Pancreas (tissue), 10 donors: ENCODE measurements at places on chromosomes 6 and 20.

DNA sequence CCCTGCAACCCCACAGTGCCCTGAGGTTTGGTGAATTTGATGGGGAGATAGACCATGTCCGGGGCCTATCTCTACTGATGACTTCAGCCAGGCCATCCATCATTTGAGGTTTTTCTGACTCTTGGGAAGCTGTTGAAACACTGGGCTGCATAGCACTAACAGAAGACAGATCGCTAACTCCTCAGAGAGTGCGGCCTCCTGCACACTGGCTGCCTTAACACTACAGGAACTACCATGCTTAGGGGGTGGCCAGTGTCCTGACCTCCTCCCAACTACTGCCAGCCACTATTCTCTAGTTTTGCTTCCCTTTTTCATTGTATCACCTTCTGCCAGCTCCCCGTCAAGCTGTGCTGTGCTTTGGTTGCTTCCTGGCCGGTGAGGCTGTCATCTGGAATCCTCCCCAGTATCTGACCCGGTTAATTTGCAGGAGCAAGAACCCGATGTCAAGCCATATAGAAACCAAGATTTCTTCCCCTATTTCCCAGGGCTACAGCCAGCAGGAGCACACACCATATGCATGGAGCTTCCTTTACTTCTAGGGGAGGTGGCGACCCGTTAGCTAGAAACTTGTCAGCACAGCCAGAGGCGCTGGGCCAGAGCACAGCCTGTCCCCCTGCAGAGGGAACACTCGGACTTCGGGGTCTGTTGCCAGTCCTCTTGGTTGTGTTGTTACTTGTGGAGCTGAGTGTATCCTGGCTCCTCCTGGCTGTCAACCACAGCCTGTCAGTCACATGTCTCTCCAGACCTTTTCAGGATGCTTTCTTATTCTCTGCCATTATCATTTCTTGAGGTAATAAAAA lies 57.3 kb upstream of the TRAF3IP2 start:
- DNase-seq: no peak

- DNase-seq: no peak
Measured at GRCh38 chr6:137373296-137373695, 120.9 kb downstream of the OLIG3 start.

DNA sequence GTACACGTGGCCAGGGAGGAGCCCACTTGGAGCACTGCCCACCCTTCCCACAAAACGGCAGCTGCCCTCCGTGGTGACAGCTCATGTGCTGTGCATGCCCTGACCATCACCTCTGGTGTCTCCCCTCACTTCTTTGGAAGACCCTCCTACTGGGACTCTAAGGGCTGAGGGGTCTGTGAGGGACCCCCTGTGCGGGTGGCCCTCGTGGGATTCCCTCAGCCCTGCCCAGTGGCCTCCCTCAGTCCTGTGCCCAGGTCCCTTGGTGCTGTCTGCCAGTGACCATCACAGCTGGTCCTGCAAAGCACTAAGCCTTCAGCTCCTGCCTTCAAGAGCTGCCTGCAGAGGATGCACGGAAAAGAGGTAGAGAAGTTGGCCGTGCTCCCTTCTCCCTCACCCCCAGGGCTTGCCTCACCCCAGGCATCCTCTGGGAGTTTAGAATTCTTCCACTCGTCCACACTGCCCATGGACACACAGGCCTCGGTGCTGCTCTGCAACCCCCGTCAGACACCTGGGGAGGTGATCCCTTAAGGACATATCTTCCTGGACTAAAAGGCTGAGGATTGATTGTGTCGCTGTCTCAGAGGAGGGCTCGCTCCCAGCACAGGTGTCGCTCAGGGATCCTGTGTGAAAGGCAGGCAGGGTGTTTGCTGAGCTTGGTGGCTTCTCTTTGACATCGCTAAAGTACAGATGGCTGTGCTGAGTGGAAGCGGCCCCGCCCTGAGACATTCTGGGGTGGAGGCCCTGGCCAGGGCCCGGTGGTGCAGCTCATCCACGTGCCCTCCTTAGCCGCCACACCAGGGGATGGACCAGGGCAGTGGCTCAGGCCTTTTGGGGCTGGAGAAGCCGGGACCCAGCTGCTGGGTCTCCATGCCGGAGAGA lies 119.5 kb upstream of the FRMD1 start:
- DNase-seq: no peak

- DNase-seq: no peak
Measured at GRCh38 chr6:31513456-31514165, 15.2 kb upstream of the MCCD1 start.

DNA sequence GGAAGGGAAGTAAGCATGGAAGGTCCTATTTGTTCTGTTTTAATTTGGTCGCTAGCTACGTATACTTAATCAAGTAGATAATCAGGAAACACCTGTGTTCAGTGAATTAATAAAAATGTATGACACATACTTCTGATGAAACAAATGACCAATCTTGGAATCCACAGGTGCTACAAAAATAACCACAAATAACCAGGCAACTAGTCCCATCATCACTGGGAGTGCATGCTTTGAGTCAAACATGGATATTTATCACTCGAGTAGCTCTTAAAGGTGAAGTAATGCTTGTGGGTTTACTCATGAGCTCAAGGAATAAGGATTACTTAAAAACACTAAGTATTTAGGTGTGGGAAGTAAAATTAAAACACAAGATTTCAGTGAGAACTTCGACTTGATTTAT lies 285.6 kb upstream of the ID4 start:
- DNase-seq: no peak

GRCh38 chr20:859751-860231 lies 26.3 kb downstream of the FAM110A start:
- no peak for DNase-seq

GRCh38 chr20:45308117-45308778 lies at the start of gene MATN4:
MATN4 (minus strand) TSS chr20:45308299; CDS start chr20:45305582, 2,717 bp downstream.
- peak; percentile 86 for DNase-seq

DNA sequence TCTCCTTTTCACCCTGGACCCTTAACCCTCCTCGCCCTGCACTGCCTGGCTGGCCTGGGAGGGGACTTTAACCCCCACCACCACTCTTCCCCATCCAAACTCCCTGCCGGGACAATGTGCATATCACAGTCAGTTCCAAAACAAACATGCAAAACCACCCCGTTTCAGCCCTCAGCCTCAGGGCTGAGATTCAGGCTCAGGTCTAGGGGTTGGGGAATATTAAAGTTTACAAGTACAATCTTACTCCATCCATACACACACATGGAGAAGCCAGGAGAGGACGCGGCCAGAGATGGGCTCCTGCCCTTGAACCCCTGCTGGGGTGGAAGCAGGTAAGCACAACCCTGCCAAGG lies 534 bp downstream of the KIAA1755 start:
- no peak for DNase-seq

DNA sequence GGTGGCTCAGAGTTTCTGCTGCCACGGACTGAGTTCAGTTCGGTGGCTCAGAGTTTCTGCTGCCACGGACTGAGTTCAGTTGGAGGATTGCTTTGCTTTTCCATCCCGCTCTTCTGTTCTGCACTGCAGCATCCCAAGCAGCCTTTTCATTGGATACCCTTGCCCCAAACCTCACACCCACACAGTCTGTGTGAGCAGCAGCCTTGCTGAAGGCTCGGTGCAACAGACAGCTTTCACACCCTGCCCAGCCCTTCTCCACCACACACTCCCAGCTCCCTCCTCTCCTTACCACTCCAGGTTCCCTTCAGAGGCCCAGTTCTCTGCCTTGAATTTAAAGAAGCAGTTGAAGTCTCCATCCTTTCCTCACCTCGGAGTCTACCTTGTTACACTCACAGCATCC lies 52.5 kb upstream of the CHD6 start:
- no peak for DNase-seq

DNA sequence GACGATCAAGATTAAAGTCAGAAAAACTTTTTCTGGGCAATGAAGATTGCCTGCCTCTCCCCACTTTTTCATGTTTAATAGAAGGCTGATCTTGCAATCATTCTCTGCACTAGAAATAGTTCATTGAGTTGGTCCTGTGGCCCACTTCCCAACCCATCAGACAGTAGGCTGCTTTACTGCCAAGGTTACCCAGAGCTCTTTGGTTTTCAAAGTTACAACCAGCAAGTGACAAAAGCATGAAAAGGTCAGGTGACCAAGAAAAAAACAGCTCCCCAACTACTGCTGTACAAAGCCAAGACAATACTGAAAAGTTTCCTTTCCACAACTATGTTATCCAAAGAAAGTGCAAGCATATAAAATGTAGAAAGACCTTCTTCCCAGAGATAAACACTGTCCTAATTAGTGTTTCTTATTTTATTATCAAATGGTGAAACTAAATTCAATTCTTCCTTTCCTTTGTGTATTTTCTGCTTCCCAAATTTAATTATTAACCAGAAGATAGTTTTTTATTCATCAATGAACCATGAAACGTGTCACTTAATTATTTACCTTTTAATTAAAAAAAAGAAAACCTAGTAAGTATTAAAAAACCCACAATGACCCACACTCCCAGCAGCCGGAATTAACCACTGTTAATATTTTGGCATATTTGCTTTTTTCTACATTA lies 16.6 kb downstream of the DNAAF9 start:
- no peak for DNase-seq

GRCh38 chr20:22833851-22834250 lies 201.3 kb upstream of the SSTR4 start:
- DNase-seq: no peak

GRCh38 chr20:848193-848592 lies 14.7 kb downstream of the FAM110A start:
- no peak for DNase-seq

GRCh38 chr20:55616367-55616766 lies 389.0 kb downstream of the CBLN4 start:
- no peak for DNase-seq

- DNase-seq: peak; percentile 33
Measured at GRCh38 chr20:25136643-25137559, 55.0 kb upstream of the VSX1 start.

- DNase-seq: no peak
Measured at GRCh38 chr6:54266400-54266923, 41.8 kb upstream of the TINAG start.

DNA sequence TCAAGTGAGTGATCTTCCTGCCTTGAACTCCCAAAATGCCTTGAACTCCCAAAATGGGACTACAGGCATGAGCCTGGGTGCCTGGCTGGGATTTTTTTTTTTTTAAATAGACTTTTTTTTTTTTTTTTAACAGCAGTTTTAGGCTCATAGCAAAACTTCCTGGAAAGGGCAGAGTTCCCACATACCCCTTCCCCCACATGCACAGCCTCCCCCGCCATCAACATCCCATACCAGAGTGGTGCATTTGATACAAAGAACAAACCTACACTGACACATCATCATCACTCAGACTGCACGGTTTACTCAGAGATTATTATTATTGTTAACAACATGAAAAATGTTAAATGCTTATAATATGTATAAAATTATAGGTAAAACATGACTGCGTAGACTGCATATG lies 26.0 kb downstream of the UQCC1 start:
- DNase-seq: no peak

DNA sequence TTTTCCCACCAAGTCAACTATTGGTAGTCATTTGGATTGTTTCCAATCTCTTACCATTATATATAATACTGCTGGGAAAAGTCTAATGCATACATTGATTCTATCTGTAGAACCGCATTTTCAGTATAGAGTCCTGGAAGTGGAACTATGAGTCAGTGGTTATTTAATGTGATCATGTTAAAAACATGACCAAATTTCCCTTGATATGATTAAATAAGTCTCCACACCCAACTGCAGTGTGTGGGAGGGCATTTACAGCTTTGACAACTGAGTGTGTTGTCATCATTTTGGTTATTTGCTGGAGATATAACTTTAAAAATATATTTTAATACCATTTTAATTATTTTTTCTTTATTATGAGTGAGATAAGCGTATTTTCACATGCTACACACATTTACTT lies 1027.6 kb downstream of the EYS start:
- DNase-seq: no peak

DNA sequence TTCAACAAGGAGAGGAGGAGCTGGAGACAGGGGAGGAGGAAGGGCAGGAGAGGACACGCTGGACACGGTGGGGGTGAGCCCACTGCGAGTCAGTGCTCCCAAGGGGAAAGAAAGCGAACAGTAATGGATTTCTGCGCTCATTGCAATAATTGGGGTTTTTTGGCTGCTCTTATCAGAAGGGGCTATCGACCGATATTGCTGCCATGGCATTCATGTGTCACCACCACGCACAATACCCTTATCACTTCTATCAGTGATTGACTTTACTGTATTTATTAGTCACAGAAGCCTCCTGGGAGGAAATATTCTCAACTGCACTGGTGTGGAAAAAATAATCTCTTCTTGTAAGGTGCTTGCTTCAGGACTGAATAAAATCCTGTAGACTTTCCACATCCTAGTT lies 55.8 kb downstream of the CEP43 start:
- DNase-seq: no peak

DNA sequence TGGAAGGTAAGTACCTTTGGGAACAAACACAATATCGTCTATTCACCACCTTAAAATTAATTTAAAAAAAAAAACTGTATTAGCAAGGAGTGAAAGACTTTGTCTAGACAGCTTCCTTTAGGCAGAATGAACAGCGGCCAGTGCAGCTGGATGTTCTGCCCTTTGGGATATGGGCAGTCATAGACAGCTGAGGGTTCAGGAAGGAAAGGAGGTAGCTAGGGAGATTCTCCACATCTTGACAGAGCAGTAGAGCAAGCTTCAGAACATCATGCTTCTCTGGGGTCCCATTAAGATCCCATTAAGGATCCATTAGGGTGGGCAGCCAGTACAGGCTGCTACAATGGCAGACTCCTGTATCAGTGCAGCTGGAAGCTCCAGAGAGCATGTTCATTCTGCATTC lies 46.5 kb upstream of the PLCB4 start:
- DNase-seq: no peak

GRCh38 chr6:43391440-43392031 lies 22.1 kb upstream of the ZNF318 start:
- DNase-seq: no peak

GRCh38 chr20:1720226-1720625 lies 62.6 kb upstream of the SIRPG start:
- no peak for DNase-seq

- peak; percentile 25 for DNase-seq
Measured at GRCh38 chr6:160733050-160733646, 31.1 kb downstream of the PLG start.

DNA sequence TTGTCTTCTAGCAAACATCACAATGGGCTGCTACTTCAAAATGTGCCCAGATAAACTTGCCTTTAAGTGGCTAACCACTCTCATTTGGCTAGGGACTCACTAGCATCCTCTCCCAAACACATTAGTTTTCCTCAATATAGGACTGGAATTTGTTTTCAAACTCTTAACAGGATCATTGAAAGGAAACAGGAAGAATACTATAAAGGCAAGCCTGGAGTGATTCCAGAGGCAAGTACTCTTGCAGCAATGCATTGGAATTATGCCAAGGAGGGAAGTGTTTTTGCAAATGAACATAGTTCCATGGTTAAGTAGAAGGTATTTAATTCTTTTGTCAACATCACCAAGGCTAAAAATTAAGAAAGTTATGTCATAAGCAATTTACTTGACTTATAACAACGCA lies 12.2 kb downstream of the EPHA7 start:
- DNase-seq: no peak

DNA sequence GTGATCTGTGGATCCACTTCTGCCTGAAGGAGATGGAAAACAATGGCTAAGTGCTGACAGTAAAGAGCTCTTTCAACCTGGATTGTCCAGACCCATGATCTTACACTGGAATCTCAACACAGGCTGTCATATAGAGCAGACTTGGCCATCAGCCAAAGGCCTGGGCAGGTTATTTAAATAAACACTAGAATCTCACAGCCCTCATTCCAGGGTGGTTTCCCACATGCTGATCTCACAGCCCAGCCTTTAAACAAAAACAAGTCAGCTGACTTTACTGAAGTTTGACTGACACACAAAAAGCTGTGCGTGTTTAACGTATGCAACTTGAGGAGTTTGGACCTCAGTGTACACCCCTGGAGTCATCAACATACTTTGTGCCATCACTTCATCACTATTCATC lies 28.4 kb downstream of the SYNDIG1 start:
- DNase-seq: no peak

GRCh38 chr20:63173552-63174191 lies 42.3 kb downstream of the YTHDF1 start:
- peak; percentile 49 for DNase-seq
